GM04504 (cell line): ENCODE measurements at places on chromosomes 4 and X.

DNA sequence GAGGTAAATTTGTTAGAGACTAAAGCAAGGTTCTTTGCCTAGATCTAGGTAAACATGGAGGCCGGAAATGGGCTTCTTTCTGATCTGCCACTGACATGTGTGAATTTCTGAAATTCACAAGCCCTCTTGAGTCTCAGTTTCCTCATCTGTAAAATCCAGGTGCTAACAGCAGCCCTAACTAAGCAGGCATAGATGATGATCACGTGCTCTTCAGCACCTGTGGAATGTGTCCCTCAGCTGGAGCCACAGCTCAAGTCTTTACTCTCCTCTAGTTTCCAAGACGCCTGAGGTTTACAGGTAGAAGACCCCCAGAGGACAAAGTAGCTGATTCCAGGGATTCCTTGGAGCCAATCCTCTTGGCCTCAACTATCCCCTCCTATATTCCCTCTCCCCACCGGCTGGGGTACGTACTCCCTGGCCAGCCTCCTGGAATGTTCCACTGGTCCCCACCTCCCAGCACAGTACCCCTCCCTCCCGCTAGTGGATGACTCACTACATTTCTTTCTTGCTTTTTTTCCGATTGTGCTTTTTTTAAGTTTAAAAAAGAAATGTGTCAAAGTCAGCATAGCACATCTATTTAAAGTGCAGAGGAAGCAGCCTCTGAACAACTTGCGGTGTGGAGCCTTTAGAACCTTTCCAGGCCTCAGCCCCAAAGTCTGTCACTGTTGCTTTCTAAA, 98.4 kb downstream of the PHKA2 start:
- DNase-seq = no peak

GRCh38 chr4:1982124-1983052, 26.4 kb downstream of the NELFA start:
- DNase-seq = no peak

- DNase-seq = no peak
Measured at GRCh38 chrX:123064053-123064452, 120.0 kb upstream of the GRIA3 start.

DNA sequence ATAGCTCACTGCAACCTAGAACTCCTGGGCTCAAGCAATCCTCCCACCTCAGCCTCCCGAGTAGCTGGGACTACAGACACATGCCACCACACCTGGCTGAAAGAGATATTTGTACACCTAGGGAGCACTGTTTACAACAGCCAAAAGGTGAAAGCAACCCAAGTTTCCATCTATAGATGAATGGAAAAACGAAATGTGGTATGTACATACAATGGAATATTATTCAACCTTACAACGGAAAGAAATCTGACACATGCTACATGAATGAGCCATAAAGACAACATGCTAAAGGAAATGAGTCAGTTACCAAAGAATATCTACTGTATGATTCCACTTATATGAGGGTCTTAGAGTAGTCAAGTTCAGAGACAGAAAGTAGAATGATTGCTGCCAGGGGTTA, 52.2 kb downstream of the ABCG2 start:
- DNase-seq = no peak

DNA sequence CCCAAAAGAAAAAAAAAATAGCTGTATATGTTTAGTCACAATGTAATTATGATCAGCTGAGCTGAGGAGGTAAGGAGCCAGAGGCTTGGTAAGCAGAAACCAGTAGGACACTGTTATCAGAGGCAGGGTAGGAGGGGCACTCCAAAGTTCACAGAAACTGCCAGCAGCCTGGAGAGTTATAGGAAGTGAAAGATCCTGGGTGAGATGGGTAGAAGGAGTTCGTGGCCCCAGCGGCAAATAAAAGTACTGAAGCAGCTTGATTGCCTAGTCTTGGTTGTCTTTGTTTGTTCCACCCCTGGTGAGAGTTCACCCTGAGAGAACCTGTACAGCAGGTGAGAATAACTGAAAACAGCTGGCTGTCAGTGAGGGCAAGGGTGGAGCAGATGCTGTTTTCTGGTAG, 340.8 kb downstream of the ADGRL3 start:
- no peak for DNase-seq

DNA sequence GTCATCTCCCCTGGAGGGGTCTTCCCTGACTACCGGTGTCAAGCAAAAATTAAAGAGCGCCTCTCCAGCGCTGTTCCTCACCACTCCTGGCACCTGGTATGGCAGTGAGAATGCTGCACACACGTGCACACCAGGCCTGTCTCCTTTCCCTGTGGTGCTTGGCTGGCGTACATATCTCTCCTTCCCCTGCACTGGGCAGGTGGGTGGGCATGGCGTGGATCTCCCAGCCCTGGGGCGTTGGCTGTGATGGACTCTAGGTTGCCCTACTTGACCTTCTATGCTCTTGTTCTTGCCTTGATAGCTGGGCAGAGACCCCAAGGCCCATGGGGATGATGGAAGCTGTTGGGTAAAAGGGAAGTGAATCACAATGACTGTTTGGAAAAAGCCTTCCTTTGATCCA, 109.2 kb downstream of the CLNK start:
- no peak for DNase-seq

DNA sequence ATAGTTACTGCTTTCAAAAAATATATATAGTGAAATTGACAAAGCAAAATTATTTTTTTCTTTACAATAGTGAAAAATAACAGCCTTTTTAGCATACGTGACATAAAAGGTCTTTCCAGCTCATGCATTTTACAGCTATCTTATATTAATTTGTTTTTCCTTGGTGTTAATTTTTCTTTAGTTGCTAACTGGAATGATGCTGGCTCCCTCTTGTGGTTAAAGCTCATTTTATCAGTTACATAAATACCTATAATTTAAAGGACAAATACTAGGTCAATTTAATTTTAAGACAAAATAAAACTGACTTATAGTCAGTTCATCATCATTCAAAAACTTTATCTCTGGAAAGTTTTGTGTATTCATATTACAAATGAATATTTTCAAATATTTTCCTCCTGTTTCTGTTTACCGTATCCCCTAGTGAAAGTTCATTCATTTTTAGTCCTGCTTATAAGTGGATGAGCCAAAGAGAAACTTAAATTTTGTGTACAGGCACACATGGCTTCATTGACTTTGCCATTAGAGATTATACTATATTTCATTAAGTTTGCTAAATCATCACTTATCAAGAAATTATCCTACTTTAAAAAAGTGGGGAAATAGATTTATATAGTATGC, 9.9 kb upstream of the ANAPC4 start:
- DNase-seq = no peak

DNA sequence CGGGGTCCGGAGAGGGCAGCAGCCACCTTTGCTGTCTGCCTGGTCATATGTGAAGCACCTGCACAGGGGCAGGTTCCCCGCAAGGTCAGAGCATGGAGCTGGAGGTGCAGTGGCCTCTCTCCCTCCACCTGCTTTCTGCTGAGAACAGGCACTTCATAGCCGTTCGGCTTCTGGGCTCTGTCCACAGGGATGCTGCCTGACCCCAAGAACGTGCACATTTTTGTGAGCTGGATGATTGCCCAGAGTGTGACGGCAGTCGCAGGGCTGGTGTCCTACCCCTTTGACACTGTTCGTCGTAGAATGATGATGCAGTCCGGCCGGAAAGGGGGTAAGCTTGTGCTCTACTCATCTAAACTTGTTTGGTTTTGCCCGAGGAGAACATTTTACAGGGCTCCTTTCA, 2.5 kb downstream of the SLC25A4 start:
- no peak for DNase-seq
